Activated T-cell treated with anti-CD3 and anti-CD28 coated beads for 48 hours (primary cell): ENCODE measurements at places on chromosomes 3 and 15.

- DNase-seq, result no peak
Observed at GRCh38 chr15:69806287-69806915, 291.3 kb downstream of the TLE3 start.

DNA sequence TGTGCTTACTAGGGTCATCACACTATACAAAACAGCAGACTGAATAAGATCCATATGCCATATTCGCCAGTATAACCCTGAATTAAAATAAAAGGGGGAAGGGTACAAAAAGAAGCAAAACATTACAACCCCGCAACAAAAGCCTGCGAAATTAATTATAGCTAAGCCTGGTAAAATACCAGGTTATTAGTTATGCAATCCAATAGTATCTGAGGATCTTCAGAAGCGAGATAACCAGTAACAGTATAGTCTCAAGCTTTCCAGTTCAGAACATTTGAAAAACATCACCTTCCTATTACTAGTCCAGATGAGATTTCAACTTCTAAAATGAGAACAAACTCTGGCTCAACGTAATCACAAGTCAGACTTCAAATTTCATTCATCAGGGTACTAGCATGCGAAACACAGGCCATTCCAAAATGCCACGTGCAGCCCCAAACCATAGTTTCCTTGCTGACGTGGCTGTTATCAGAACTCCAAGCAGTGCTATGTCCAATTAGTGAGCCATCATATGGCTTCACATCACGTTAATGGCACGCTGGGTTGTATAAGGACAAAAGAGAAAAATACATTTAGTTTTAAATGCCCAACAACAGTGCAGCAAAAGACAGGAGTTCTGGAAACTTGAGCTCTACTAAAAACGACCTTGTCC is 1.1 kb downstream of the SSR3 start:
- DNase-seq, result no peak

DNA sequence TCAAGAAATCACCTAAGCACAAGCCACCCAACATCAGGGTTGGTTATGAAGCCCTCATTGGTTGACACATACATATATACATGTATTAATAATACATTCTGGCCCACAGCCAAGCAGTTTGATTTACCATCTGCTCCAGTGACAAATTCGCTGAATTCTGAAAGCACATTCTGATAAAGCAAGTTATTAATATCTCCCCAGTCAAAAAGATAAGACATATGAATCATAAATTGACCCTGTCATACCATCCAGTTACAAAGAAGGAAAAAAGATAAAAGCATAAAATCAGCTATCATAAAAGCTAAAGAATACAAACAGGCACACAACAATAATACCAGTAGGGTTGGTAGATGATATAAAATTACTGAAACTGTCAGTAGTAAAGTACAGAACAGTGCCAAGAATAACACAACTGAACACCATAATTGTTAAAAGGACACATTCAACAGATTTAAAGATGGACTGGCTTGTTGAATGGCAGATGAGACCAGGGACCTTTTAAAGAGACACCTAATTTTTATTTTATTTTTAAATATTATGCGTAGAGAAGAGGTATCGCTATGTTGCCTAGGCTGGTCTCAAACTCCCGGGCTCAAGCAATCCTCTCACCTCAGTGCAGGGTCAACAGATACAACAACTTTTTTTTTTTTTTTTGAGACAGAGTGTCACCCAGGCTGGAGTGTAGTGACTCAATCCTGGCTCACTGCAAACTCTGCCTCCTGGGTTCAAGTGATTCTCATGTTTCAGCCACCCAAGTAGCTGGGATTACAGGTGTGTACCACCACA is 7.7 kb downstream of the SNX4 start:
- no peak for DNase-seq

GRCh38 chr3:101828691-101829436 is 20.4 kb upstream of the NFKBIZ start:
- peak; percentile 36 for DNase-seq

GRCh38 chr3:141147657-141148056 is 84.0 kb upstream of the PXYLP1 start:
- DNase-seq, result no peak

DNA sequence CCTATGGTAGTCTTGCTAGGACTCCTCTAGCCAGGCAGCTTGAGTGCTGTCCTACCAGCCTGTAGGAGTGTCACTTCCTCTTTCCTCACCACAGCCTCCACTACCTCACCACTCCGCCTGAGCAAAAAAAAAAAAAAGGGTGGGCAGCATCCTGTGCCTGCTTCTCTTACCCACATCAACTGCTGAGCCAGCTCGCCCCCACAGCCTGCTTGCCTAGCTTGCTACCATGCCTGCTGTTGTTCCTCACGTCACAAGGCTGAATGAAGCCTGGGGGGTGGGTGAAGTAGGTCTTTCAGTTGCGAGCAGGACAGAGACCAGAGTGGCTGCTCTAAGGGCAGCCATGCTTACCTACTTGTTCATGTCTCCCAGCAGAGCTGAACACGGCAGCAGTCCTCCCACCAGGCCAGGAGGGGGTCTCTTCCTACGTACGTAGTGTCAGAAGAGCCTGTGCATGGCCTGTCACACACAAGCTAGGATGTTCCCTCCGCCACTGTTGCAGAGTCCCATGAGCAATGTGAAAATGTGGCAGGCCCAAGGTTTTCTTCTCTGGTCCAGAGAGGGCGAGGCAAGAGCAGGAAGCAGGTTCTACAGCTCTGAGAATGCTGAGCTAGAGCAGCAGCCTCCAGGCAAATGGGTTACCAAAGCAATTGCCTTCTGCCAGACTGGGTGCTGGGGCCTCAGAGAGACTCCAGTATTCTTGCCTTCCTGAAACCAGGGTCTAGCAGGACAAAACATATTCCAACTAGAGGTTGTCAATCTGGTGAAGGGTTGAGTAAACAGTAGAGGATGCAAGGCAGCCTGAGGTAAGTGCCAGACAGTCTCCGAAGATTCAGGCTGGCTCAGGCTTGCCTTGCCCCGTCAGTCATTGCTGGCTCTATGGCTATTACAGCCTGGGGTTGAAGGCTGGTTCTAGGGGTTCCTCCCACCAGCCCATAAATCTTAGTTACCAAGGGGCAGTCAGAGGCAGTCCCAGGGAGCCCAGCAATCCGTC is 8.1 kb downstream of the PPM1M start:
- peak; percentile 69 for DNase-seq

DNA sequence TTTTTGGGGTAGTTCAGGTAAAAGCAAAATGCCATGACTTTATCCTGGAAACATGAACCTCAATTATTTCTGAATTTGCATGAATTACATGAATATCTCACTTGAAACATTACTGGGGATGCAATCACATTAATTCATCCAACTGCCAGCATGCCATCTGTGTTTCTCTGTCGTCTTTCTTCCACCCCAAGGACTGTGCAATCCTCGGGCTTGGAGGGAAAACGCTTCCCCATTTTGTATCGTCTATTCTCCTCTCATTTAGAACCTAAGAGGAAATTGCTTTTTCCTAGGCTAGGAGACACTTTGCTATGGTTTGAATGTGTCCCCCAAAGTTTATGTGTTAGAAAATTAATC is 109.4 kb downstream of the SQOR start:
- DNase-seq, result no peak

DNA sequence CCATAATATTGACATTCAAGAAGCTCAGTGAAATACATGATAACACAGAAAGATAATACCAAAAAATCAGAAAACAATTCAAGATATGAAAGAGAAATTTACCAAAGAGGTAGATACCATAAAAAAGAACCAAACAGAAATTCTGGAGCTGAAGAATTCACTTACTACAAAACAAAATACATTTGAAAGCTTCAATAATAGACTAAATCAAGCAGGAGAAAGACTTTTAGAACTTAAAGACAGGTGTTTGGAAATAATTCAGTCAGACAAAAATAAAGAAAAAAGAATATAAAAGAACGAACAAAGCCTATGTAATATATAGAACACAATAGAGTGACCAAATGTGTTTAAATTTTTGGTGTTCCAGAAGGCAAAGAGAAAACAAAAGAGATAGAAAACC is 158.7 kb downstream of the MOBP start:
- DNase-seq, result no peak

GRCh38 chr3:129025108-129025507 is 24.0 kb downstream of the EFCC1 start:
- no peak for DNase-seq

DNA sequence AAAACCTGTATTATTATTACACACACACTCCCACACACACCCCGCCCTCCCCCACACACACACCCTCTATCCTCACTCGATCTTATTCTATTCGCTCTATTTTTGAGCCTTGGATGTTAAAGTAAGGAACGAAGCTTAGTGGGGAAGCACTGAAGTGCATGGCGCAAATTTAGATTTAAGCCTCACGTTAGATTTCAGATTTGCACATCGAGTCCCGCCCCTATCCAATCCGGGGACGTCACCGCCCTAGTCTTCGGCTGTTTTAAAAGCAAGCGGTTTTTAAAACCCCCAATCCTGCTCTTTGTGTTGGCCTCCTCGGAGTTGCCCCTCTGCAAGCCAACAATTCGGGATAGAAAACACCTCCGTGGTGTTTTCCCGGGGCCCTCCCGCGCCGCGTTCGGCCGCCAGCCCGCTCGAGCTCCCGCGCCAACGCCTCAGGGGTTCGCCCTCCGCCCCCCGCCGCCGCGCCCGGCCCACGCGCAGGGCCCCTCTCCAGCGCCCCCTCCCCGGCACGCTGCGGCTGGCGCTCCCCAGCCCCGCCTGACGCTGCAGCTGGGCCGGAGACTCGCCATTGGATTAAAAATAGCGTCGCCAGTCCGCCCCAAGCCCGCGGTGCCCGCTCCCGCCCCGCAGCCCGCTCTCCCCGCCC is at the start of gene USP13:
TSS of gene USP13 (plus strand) at position 594 of the 649 bp plus-strand sequence. CDS start 186 bp downstream, outside the sequence.
- peak; percentile 47 for DNase-seq

DNA sequence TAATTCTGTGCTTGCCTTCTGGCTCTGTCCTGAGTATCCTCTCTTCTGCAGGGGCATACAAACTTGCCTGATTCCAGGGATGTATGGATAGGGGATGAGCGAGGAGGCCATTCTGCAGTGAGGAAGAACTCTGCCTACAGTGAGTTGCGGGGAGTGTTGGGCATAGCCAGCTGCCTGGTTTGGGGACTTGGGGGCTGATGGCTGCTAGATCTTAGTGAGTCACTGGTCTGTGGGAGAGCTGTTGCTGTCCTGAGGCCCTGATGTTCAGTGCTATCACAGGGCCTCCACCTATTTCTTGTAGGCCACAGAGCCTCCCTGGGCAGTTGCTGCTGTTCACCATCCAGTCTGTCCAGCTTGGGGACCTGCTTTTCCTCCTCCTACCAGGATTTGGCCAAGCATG is 20.3 kb downstream of the CDAN1 start:
- no peak for DNase-seq

GRCh38 chr15:81126892-81127291 is 7.2 kb upstream of the CFAP161 start:
- DNase-seq, result no peak

- no peak for DNase-seq
Observed at GRCh38 chr3:160398820-160399124, 253 bp downstream of the IFT80 start.

- no peak for DNase-seq
Observed at GRCh38 chr15:85639752-85640381, 154.9 kb downstream of the KLHL25 start.

GRCh38 chr3:147414390-147415138 is 5.4 kb downstream of the ZIC1 start:
- no peak for DNase-seq

DNA sequence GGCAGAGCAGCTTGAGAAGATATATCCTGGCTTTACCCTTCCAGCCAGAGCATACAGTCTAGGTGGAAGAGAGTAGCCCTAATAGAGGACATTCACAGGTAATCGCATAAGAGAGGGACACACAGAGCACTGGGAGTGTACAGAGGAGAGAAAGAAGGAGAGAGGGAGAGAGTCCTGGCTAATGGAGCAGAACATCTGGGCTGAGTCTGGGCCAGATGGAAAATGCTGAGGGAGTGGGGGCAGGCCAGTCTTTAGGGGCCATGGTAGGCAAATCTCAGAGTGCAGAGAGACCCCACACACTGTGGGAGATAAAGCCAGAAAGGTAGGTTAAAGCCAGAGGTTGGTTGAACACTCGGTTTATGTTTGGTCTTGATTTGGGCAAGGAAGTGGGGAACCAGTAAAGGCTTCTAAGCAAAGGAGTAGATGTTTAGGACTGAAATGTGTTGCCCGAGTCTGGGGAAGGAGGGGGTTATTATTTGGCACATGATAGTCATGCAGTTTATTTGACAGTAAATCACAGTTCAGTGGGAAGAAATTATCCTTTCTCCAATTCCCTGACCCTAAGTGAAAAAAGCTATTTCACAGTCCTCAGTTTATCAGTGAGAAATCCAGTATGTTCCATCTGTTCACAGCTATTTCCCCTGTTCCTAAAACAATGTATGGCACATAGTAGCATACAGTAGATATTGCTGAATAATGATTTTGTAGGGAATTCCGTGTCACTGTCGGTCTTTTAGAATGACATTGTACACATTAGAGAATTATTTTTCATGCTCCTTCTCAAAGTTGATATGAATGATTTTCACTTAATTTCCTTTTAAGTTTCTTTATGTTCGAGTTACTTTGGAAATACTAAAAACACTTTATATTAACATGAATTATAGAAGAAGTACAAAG is 45.7 kb downstream of the PDHB start:
- DNase-seq, result no peak

- no peak for DNase-seq
Observed at GRCh38 chr15:101436526-101436925, 53.0 kb downstream of the PCSK6 start.

DNA sequence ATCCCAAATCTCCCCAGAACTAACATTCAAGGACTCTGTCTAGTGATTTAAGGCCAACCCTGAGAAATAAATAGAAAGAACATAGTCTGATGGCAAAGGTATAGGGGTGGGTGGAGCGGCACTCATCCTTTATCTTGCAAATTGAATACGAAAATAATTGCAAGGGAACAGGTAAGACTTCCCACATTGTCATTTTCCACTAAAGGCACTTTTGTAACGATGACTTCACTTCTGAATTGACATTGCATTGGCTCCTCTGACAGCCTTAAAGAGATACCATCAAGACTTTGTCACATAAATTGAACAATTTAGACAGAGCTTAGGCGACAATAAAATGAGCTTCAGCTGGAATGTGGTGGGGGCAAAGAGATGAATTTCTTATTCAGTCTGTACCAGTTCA is 75.3 kb upstream of the PLCL2 start:
- DNase-seq, result no peak

- no peak for DNase-seq
Observed at GRCh38 chr3:177448987-177449359, 251.7 kb upstream of the TBL1XR1 start.

- DNase-seq, result no peak
Observed at GRCh38 chr3:96083610-96084009, 730.8 kb upstream of the EPHA6 start.

DNA sequence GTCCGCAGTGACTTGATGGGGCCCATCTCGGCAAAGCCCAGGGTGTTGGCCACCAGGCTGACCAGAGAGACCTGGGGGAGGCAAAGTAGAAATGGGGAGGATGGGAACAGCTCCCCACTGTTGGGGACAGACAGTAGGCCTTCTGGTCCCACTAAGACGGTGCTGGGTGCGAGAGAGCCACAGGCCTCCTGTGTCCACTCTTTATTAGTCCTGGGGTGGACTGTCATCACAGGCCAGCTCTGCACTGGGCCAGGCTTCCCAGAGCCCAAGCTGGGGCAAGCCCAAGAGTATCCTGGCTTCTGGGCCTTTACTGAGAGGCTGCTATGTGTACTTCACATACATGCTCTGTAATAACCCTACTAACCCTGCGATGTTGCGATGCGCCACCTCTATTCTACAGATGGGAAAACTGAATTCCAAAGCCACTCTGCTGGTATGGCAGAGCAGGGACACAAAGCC is 66.4 kb downstream of the EXOG start:
- no peak for DNase-seq

- DNase-seq, result no peak
Observed at GRCh38 chr15:41032079-41032328, 78.7 kb downstream of the CHAC1 start.

- no peak for DNase-seq
Observed at GRCh38 chr15:51155891-51156290, 61.2 kb upstream of the TNFAIP8L3 start.
